8988T (cell line): ENCODE measurements at places on chromosomes 7 and 10.

DNA sequence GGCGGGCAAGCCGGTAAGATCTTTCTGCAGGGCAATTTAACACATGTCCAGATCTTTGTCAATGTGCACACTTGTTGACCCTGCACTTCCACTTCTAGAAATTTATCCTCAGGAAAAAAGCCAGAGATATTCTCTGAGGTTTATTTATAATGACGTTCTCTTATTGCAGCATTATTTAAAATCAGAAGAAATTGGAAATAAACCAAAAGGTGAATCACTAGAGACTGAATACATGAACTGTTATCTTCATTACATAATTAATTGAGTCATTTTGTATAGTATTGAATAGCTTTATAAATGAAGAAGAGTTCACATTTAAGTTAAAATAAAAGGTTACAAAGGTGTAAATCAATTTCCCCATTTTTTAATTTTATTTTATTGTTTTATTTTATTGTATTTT lies 16.3 kb upstream of the SAR1A start:
- no peak for DNase-seq

DNA sequence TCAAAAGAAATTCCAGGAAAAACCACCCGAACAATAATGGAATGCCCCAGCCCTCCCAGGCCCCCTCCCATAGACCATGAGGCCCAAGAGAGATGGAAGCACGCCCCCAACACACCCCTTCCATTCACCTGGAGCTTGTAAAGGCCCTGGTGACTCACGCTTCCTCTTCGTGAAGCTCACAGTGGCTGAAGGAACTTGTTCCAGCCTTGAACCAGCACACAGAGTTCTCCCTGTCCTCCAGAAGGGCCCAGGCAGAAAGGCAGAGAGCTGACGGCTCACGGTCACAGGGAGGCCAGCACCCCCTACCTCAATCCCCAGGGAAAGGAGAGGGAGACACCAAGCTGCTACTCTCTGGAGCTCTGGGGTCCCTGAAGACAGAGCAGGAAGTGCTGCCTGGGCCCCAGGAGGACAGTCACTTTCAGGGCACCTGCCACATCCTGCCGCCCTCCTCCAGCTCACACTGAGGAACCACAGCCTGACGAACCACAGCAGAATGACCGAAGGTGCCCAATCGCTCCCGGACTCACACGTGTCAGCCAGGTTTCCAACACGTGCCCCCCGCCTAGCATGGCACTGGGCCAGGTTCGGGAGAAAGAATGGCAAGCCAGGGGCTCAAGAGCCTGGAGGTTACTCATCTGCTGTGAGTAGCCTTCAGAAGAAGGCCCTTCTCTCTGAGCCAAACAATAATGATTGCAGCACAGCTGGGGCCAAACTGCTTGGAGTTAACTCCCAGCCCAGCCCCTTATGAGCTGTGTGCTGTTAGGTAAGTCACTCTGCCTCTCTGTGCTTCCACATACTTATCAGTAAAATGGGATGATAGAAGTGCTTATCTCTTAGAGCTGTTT lies 52.8 kb downstream of the DLG5 start:
- peak; percentile 83 for DNase-seq

DNA sequence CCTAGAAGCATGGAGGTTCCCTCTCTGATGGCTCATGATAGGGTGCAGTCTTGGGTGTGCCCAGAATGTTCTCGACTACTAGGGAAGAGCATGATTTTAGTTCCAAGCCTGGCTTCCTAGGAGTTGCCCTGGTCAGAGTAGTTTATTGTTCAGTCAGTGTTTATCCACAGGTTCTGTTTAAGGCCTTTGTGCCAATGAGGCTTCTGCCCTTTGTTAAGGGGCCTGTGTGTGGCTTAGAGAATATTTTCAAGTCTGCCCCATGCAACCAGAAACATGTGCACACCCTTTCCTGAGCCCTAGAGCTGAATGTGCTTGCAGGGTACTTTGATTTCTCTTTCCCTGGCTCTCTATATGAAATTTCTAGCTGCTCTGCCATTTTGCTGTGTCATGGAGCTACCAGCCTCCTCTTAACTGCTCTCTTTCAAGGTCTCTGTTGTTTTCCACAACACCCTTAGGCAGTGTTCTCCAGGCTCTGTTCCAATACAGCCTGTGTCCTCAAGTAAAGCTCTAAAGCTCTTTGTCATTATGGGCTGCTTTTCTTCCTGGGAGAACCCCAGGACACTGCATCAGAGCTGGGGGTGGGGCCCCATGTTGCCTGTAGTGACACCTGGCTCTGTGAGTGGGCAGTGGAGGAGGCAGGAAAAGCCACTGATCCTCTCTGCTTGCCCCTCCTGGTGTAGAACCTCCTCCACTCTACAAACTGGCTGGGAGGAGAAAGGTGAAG lies 34.1 kb upstream of the TSPAN33 start:
- DNase-seq, result no peak

DNA sequence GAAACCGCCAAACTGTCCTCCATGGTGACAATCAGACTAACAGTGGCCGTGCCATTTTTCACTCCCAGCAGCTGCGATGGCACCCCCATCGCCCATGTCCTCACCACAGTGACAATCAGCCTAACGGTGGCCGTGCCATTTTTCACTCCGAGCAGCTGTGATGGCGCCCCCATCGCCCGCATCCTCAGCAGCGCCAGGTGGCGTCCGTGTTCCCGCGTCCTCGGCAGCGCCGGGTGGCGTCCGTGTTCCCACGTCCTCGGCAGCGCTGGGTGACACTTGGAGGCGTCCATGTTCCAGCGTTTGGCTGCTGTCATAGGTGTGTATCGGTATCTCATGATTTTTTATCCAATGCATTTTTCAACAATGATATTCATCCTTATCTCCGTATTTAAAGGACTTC lies 267.3 kb downstream of the PTPRN2 start:
- no peak for DNase-seq

- no peak for DNase-seq
Observed at GRCh38 chr10:99844433-99844955, 62.1 kb downstream of the ABCC2 start.

GRCh38 chr7:69049326-69049725 lies 548.9 kb upstream of the AUTS2 start:
- DNase-seq, result no peak

DNA sequence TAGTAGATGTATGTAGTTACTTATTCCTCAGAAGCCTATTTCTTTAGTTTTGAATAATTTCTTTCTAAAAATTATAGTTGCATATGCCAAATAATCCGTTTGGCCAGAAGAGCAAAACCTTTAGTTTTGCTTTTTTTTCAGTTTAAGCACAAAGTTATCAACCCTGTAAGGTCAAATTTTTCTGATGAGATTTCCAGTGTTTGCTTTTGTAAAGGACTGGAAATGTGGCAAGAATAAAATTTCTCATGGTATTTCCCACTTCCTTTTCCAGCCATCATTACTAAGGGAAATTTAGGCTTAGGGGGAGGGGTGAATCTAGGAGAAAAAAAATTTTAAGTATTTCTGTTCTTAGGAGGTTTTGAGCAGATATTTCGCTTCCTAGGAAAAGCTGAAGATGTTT lies 7.6 kb downstream of the CALD1 start:
- no peak for DNase-seq

DNA sequence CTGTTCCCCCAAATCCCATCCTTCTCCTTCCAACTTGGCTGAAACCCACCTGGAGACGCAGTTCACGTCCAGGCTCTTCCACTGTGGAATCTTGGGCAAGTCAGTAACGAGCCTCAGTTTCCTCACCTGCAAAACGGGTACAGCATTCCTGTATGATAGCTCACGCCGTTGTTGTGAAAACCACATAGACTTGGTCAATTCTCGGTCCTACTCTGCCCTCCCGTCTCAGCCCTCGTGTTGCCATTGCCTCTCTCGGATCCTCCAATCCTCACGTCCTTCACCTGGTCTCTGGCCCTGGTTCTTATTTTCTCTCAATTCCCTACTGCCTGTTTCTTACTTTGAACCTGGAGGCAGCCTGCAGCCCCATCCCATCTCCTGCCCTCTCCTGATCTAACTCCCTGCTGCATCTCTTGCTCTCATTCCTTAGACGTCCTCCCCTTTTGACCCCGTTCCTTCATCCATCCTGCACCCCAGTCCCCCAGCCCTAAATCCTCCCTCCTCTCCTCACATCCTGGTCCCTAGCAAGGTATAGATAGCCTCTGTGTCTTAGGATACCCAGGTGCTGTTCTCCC lies 2.0 kb upstream of the MUC12 start:
- no peak for DNase-seq

DNA sequence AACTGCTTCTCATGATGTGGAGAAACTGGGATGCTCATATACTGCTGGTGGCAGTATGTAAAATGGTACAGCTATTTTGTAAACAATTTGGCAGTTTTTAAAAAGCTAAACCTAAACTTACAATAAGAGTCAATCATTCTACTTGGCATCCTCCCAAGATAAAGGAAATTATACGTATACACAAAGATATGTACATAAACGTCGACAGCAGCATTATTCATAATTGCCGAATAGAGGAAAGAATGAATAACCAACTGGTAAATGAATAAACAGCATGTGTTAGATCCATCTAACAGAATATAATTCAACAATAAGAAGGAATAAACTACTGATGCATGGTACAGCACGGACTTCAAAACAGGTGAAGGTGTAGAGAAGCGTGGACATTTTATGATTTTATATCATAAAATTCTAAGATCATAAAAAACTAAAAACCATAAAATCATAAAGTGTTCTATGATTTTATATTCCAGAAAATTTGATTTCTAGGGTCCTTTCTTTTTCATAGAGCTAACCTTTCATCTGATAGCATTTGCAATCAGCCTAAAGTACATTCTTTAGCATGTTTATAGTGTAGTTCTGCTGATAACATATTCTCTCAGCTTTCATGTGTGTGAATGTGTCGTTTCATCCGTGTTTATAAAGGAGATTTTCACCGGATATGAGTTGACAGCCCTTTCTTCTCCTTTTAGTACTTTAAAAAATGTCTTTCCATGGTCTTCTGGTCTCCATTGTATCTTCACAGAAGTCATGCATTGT lies 261.5 kb downstream of the DIP2C start:
- no peak for DNase-seq

DNA sequence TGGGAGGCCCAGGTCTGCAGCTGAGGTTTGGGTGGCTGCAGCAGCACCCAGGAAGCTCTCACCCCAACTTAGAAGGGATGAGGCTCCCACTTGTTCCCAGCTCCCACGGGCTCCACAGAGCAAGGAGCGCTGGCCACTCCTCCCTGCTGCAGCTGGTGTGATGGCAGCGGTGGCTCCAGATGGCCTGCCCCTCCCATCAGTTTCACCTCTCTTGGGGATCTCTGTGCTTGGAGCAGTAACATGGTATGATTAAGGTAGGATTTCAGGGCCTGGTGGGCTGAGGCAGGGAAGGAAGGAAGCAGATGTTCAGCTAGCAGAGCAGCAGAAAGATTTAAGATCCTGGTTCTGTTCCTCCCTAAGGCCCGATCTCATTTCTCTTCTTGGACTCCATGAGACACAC lies 66.8 kb upstream of the KIF5B start:
- DNase-seq, result no peak

DNA sequence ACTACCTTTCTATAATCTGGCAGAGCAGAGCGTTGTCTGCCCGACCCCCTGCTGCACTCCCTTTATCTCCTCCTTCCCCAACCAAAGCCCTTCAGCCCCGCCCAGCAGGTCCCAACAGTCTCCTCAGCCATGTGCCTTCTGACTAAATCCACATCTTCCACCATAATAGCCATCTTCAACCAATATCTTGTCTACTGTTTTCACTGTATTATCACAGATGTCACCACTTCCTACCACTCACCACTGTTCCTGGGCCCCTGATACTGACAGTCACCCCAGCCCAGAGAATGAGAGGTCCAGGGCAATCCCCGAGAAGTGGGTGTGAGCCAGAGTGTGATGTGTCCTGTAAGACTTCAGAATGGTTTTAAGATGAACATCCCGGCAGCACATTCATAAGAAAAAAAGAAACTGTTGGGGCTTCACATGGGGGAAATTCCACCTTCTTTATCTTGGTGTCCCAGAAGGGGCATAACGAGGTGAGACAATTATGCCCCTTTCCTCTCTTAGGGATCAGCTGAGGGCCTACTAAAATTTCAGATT lies 25.3 kb downstream of the CCDC6 start:
- DNase-seq, result no peak

- no peak for DNase-seq
Observed at GRCh38 chr7:20280475-20281351, 50.0 kb upstream of the ITGB8 start.

GRCh38 chr7:2800931-2801688 lies 43.0 kb downstream of the GNA12 start:
- DNase-seq, result no peak

- DNase-seq, result no peak
Observed at GRCh38 chr7:100441641-100442535, 5.6 kb upstream of the PPP1R35 start.

DNA sequence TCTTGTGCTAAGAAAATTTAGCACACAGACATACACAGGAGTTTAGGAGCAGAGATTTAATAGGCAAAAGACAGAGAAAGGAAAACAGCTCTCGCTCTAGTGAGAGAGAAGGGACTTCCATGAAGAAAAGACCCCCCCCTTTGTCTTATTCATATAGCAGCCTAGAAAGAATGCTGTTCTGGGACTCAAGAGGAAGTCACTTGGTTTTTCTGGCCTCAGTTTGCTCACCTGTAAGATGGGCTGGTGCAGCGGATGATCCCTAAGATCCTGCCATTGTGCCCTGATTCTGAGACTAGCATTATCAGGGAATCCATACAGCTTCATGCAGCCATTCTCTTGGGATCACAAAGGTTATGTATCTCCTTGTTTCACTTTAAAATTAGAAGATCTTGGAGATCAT lies 42.7 kb downstream of the LYZL2 start:
- DNase-seq, result no peak

DNA sequence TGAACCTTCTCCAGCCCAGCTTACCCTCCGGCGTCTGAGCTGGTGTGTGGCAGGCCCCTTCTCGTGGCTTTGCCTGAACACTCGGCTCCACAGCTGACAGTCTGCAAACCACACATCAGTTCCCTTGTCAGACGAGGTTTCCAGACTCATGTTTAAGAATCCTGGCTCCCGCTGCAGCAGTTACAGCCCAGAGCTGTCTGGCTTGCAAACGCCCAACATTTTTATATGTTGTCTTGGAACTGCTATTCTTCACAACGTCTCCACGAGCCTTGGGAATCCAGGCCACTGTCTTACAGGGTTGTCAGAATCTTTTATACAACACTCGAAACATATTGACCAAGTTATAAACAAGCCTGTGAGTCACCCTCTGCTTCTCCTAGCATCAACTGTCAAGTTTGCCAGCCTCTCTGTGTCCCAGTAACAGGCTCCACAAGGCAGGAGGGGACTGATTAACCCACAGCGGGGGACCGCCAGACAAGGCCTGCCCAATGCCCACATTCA lies 68.1 kb downstream of the TNS3 start:
- no peak for DNase-seq

GRCh38 chr7:117185124-117185523 lies 137.7 kb downstream of the WNT2 start:
- no peak for DNase-seq

DNA sequence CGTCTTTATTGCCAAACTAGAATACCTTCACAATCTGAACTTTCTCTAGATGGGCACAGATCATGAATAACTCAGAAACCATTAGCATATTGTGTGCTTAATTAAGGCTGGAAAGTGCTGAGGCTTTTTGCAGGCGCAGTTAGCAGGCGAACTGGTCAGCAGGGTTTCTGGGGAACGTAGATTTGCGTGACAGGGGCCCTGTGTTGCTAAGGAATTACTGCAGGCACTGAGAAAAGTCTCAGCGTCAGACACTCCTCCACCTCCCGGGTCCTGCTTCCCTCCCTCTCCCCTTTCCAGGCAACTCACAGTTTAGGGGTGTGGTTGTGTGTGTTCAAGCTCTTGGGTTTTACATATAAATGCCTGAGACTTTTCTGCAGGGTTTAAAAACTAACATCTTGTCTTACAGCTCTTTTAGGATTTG lies 2.2 kb downstream of the MAP3K8 start:
- DNase-seq, result no peak

GRCh38 chr10:5013385-5013784 lies 9.7 kb upstream of the AKR1C2 start:
- DNase-seq, result no peak

GRCh38 chr7:25792586-25792985 lies 359.4 kb upstream of the NFE2L3 start:
- DNase-seq, result no peak
